ENCODE measurements at places on chromosomes 16 and 17.
A peak's percentile ranks its signal among the peaks of the same experiment; 100 is the strongest.

GRCh38 chr16:83951544-83951943 is 1.5 kb upstream of the OSGIN1 start:
- H3K27ac ChIP-seq: no peak overlapping the region
- H3K4me1 ChIP-seq: peaks cover 12% of the 10 kb centered on the region
- peak overlapping the region; percentile 44 for H3K4me3 ChIP-seq
- no peaks in the 10 kb centered on the region for H3K36me3 ChIP-seq
- no peak for DNase-seq
- H3K27me3 ChIP-seq: peaks cover 9% of the 10 kb centered on the region

DNA sequence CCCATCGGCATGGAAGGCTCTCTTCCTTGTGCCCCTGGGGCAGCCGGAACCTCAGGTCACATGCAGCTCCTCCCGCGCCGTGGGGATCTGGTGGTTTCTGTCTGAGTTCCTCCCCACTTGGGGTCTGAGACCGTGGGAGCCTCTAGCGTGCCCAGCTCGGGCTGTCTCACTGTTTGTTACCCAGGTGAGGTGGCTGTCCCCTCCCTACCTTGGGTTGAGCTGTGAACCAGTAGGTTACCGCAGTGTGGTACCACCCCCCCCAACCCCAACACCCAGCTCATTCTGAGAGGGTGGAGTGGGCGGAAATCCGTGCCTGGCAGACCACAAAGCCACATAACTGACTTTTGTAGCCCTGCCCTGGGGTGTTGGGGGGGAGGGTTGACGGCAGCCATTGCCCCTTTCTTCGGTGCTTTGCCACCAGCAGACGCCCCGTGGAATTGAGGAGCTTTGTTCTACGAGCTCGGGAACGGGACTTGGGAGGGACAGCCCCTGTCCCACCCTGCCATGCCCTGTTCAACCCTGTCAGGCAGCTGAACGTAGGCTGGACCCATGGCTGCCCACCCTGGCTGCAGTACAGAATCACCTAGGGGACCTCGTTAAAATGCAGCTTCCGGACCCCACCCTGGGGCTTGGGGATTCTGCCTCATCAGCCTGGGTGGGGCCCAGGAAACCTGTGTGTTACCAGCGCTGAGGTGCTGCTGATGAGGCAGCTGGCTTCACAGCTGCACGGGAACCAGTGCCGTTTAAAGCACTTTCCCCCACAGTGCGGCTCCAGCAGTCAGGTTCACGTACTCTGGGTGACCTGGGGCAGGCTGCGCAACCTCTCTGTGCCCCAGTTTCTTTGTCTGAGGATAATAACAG is 18.5 kb downstream of the RAP1GAP2 start:
- peaks cover 12% of the 10 kb centered on the region for H3K4me1 ChIP-seq
- H3K4me3 ChIP-seq: no peak overlapping the region
- no peaks in the 10 kb centered on the region for H3K36me3 ChIP-seq
- no peak overlapping the region for H3K27ac ChIP-seq
- no peak for DNase-seq
- no peaks in the 10 kb centered on the region for H3K27me3 ChIP-seq

- no peaks in the 10 kb centered on the region for H3K27me3 ChIP-seq
- no peak overlapping the region for H3K27ac ChIP-seq
- H3K4me1 ChIP-seq: peaks cover 3% of the 10 kb centered on the region
- no peak for DNase-seq
Measured at GRCh38 chr16:68768771-68769170, 31.7 kb downstream of the CDH1 start.

- no peaks in the 10 kb centered on the region for H3K27me3 ChIP-seq
- no peak overlapping the region for H3K27ac ChIP-seq
- no peaks in the 10 kb centered on the region for H3K4me1 ChIP-seq
- no peak overlapping the region for H3K4me3 ChIP-seq
Measured at GRCh38 chr17:64938925-64939474, 19.7 kb upstream of the LRRC37A3 start.

- peaks cover 28% of the 10 kb centered on the region for H3K36me3 ChIP-seq
- H3K4me1 ChIP-seq: peaks cover 24% of the 10 kb centered on the region
- no peak for DNase-seq
- H3K27ac ChIP-seq: no peak overlapping the region
Measured at GRCh38 chr17:5194346-5194745, 2.7 kb upstream of the ZNF594 start.

DNA sequence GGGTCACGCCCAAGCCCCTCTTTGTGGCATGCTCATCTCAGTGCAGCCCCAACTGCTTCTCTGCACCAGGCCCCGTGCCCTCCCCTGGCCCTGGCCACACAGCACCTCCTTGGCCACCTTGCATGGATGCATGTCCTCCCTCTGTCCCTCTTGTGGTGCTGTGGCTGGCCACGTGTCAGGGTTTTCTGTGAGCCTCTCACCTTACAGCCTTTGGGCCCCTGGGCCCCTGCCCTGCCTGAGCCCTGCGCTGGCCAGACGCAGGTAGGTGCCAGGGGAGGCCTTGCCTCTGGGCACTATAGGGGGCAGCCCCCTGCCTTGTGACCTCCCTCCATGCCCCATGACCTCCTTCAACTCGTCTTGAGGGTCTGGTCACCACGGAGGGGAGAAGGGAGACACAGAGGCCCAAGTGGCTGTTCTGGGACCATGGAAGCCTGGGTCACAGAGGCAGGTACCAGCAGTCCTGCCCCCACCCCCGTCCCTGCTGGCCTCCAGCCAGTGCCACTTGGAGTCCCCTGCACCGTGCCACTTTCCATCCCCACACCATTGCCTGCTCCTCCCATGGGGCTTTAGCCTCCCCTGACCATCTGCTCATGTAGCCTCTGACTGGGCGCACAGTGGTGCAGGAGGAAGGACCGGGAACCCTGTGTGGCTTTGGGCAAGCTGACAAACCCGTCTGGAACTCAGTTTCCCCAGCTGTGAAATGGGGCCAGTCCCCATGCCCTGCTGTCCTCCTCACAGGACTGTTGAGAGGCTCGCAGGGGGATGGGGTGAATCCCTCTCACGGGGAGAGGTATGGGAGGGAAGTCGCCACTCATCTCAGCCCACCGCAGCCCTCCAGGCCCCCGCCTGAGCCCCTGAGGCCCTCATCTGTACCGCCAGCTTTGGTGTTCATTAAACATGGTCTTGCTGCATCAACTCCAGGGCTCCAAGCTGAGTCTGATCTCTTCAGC is 11.5 kb upstream of the ATP6V0C start:
- H3K27me3 ChIP-seq: no peaks in the 10 kb centered on the region
- H3K4me1 ChIP-seq: peaks cover 7% of the 10 kb centered on the region
- no peaks in the 10 kb centered on the region for H3K36me3 ChIP-seq

DNA sequence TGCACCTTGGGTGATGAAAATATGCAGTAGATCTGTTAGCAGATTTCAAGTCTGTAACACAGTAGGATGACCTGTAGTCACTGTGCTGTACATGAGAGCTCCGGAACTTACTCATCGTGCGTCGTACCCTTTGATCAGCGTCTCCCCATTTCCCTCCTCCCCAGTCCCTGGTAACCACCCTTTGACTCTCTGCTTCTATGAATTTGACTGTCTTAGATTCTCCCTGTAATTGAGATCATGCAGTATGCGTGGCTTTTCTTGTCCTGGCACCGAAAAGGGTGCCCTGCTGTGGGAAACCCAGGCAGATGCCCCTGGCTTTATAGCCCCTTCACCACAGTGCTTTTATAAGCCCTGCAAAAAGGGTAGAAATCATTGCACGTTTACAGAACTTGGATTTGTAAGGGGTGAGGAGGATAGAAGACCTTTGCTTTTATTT is 20.5 kb downstream of the CLEC16A start:
- H3K36me3 ChIP-seq: peaks cover 2% of the 10 kb centered on the region
- H3K27me3 ChIP-seq: no peaks in the 10 kb centered on the region
- no peak overlapping the region for H3K4me3 ChIP-seq

DNA sequence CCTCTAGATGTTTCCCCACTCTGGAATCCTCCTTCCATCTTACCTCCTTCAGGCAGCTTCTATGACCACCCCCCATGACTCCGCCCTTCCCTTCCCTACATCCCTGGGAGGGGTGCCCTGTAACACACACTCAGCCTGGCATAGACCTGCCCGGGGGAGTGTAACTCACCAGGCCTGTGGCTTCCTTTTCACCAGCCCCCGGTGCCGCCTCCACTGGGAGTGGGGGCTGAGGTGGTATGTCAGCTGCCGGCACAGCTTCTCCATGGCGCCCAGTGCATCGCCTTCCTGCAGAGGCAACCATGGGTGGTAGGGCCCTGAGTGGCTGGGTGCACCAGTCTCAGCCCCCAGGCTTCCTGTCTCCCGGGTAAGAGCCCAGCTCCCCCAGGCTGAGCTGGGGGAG is 32.3 kb downstream of the TRPV2 start:
- H3K4me3 ChIP-seq: peak overlapping the region; percentile 78
- DNase-seq: no peak
- peaks cover 34% of the 10 kb centered on the region for H3K4me1 ChIP-seq

DNA sequence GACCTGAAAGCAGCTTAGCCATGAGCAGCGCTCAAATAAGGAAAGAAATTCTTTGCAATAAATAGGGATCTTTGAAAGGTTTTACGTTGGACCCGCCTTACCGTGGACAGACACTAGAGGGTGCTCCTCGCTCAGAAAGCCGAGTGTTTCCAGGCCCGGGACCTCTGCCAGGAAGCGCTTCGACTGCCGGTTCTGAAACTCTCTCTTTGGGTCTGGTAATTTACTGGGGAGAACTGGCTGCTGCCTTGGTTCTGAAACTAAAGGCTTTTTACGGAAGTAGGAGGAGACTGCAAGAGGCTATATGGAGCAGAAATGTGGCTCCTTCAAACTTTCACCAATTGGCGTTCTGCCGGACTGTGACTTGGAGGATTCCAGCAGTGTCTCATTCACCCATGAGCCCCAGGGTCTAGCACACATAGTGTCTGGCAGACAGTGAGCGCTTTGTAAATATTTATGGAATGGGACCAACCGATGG is 45.6 kb upstream of the HOXB9 start:
- H3K27ac ChIP-seq: no peak overlapping the region
- no peaks in the 10 kb centered on the region for H3K36me3 ChIP-seq
- peaks cover 4% of the 10 kb centered on the region for H3K4me1 ChIP-seq
- H3K4me3 ChIP-seq: peak overlapping the region; percentile 23
- peak; percentile 71 for DNase-seq
- H3K27me3 ChIP-seq: peaks cover 91% of the 10 kb centered on the region

GRCh38 chr16:85422196-85422631 is 190.9 kb upstream of the GSE1 start:
- H3K36me3 ChIP-seq: no peaks in the 10 kb centered on the region
- peaks cover 26% of the 10 kb centered on the region for H3K27me3 ChIP-seq
- H3K27ac ChIP-seq: no peak overlapping the region
- peaks cover 22% of the 10 kb centered on the region for H3K4me1 ChIP-seq
- no peak overlapping the region for H3K4me3 ChIP-seq

GRCh38 chr17:73847952-73848351 is 203.7 kb upstream of the SDK2 start:
- DNase-seq: no peak
- peaks cover 17% of the 10 kb centered on the region for H3K4me1 ChIP-seq
- H3K27ac ChIP-seq: no peak overlapping the region
- no peaks in the 10 kb centered on the region for H3K36me3 ChIP-seq
- no peaks in the 10 kb centered on the region for H3K27me3 ChIP-seq
- H3K4me3 ChIP-seq: no peak overlapping the region

- peak overlapping the region; percentile 83 for H3K27ac ChIP-seq
- H3K27me3 ChIP-seq: peaks cover 2% of the 10 kb centered on the region
- DNase-seq: no peak
- peaks cover 3% of the 10 kb centered on the region for H3K36me3 ChIP-seq
- peak overlapping the region; percentile 79 for H3K4me3 ChIP-seq
Measured at GRCh38 chr17:77476931-77477805, 336.4 kb downstream of the SEC14L1 start.

DNA sequence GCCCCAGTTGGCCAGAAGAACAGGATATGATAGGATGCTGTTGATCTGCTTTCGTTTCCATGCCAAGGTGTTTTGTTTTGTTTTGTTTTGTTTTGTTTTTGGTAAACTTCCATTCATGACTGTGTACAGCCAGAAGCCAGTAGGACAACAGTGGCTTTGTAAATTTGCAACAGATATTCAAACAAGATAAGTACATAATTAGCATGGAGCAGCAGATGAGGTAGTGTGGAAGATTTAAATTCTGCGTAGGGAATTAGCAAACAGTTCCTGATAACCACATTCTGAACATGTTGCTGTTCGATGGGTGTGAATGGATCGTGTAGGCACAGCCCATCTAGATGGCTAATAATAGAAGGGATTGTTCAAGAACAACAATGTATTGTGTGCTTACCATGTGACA is 1080.1 kb upstream of the RBFOX1 start:
- H3K36me3 ChIP-seq: no peaks in the 10 kb centered on the region
- peaks cover 15% of the 10 kb centered on the region for H3K4me1 ChIP-seq
- no peak for DNase-seq
- no peak overlapping the region for H3K4me3 ChIP-seq

DNA sequence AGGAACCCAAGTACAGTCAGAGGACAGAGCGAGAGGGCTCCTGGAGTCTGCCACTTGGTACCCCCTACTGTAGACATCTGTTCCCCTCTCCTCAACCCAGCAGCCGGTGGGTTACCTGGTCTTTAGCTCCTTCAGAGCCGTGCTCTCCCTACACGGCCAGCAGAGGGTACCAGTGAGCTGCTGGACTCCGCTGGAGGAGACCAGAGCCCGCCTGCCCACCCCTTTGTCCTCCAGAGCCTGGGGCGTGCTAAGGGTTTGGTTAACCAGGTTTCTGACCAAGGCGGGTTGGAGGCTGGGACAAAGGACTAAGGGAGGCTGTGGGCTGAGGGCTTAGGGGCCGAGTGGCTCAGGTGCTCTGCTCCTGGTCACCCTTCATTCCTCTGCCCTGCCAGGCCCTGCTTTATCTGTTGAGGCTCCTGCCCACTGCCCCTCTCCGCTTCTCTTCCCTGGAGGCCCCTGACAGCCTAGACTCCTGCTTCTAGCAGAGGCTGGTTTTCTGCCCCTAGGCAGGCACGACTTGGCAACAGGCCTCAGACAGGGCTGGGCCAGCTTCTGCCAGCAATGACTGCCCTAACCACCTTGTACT is 2.7 kb upstream of the HSD11B2 start:
- H3K27me3 ChIP-seq: peaks cover 75% of the 10 kb centered on the region
- H3K4me1 ChIP-seq: peaks cover 26% of the 10 kb centered on the region
- no peak overlapping the region for H3K27ac ChIP-seq
- H3K36me3 ChIP-seq: no peaks in the 10 kb centered on the region
- H3K4me3 ChIP-seq: no peak overlapping the region
- peak; percentile 66 for DNase-seq

GRCh38 chr17:75596320-75597087 is 8.9 kb downstream of the MYO15B start:
- no peaks in the 10 kb centered on the region for H3K36me3 ChIP-seq
- H3K27ac ChIP-seq: no peak overlapping the region
- DNase-seq: no peak
- no peak overlapping the region for H3K4me3 ChIP-seq
- no peaks in the 10 kb centered on the region for H3K27me3 ChIP-seq
- no peaks in the 10 kb centered on the region for H3K4me1 ChIP-seq

- no peak for DNase-seq
- no peaks in the 10 kb centered on the region for H3K27me3 ChIP-seq
- H3K4me3 ChIP-seq: no peak overlapping the region
- H3K36me3 ChIP-seq: peaks cover 6% of the 10 kb centered on the region
- no peak overlapping the region for H3K27ac ChIP-seq
- peaks cover 15% of the 10 kb centered on the region for H3K4me1 ChIP-seq
Measured at GRCh38 chr16:89431630-89432029, 58.7 kb downstream of the ANKRD11 start.

DNA sequence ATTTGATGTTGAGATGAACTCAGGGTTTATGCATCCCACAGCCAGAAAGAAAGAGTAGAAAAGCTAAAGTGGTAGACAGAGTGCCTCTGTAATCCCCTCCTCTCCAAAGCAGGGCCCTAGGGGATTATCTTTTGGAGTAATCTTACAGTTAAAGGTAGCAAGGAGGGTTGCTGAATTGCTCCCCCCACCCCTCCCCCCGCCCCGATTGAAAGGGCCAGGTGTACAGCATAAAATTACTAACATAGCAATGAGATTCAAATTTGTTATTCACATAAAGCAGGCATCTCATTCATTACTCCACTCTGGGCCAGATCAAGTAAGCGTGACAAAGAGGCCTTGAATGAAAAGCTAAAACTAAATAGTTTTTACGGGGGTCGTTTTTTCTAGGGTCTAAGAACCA is 72.7 kb downstream of the STH start:
- H3K4me1 ChIP-seq: peaks cover 30% of the 10 kb centered on the region
- no peak overlapping the region for H3K27ac ChIP-seq
- peaks cover 11% of the 10 kb centered on the region for H3K36me3 ChIP-seq
